NCI-H524 (cell line): ENCODE measurements at places on chromosomes 2 and 18.

- DNase-seq = no peak
Observed at GRCh38 chr2:104472076-104472475, 381.8 kb upstream of the POU3F3 start.

- DNase-seq = no peak
Observed at GRCh38 chr2:137963535-137964065, 673 bp upstream of the HNMT start.

DNA sequence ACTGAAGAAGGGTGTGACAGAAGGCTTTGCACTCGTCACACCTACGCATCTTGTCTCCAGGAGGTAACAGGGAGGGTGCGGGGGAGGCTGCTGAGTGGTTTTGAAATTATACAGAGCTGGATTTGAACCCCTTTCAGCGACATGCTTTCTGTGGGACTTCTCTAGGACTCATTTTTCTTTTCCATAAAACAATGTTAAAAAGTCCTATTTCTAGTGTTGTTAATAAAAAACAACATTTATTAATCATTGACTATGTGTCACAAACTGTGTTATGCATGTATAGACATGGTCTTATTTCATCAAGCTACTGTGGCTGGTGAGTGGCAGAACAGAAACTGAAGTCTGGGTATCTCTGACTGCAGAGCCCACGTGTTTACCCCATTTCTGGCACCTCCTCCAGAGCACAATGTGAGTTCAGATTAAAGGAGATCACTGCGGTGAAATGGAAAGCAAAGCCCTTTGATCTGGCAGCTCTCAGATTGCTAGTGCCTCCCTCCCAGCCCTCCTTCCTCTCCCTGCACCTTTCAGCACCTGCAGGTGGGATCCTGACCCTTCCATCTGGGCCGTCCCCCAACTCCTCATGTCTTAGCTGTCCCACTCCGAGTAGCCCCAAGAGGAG is 315.5 kb upstream of the MYT1L start:
- DNase-seq = peak; percentile 76

DNA sequence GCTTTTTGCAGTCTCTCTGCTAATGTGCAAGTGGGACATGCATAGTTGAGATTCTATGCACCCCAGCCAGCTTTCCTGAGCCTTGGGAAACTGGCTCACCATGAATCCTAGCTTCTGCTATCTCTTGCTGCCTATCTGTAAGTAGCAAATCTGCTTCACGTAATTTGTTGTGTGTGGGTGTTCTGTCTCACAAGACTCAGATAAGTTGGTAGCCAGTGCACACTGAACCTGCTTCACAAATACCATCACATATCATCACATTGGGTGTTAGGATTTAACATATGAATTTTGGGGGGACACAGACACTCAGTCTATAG is 13.9 kb upstream of the VRK2 start:
- DNase-seq = no peak

DNA sequence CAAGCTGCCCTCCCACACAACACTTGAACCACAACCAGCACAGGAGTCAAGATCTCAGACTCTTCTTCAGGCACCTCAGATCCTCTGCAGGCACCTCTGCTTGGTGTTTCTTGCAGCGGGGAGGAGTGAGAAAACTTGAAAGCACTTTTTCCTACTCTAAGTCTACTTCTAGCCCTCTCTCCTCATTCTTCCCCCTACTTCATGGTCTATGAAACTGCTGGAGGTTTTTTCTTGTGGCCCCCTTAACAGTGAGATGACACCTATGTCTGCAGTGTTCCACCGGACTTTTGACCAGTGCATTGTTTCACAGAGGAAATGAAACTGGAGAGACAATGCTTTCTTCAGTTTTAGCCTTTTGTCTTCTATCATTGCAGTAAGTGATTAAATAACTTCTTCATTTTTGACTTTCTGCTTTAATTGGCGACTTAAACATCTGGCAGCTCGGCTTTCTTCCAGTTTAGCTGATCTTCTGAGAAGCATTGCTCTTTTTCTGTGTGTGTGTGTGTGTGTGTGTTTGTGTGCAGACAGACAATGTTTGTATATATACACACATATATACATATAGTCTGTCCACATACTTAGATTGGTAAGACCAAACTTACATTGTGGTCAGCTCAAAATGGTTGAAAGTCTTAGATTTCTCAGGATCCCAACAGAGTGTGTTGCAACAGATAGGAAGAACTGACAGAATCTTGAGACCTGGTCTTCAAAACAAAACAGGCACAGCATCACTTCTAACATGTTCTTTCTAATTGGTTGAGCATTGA is 1474.0 kb upstream of the TMEFF2 start:
- DNase-seq = no peak

DNA sequence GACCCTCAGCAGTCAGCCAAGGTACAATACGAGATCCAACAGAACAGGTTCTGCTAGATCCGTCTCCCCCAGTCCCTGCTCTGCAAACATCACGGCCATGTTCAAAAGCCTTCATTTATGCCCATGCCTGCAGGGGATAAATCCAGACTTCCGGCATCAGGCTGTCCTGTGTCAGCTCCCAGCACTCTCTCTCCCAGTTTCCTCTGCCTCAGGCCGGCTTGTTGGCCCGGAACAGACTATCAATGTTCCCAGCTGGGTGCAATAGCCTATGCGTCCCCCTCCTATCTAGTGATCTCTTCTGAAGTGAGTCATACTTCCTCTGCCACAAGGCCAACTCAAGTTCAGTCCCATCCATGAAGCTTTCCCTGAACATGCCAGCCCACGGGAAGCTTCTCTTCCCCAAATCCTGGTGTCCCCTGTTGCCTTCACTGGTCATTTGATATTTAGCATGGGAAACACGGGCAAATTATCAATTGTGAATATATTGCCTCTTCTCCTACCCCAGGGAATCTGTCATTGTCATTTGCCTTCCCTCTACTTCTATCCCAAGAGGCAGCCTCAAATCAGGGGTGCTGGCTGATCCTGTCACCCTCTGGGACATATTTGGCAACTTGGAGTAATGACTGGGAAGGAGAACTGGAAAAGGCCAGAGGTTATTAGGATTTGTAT is 51.1 kb downstream of the CAPN13 start:
- DNase-seq = no peak
